Right hindlimb (tissue), 1 donor: ENCODE measurements at places on chromosomes 7 and 10.

DNA sequence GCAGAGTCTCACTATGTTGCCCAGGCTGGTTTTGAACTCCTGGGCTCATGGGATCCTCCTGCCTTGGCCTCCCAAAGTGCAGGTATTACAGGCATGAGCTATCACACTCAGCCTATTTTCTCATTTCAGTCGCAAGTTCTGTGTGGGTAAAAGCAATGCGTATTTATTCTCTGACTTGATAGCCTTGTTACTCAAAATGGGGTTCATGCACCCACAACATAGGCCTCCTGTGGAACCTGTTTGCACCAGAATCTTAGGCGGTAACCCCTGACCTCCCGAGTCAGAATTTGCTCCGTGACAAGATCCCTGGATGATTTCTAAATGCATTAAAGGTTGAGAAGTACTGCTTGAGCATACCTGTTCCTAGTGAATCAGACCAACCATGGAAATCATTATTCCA lies 7.3 kb downstream of the IL2RA start:
- no peak for DNase-seq

- no peak for DNase-seq
These were observed 58.4 kb downstream of the MET start for GRCh38 chr7:116730097-116731022.

- no peak for DNase-seq
These were observed 40.5 kb upstream of the TMEM273 start for GRCh38 chr10:49228677-49229076.

GRCh38 chr10:839550-840205 lies 91.8 kb downstream of the LARP4B start:
- no peak for DNase-seq

- DNase-seq: no peak
These were observed 70.1 kb upstream of the PLPP4 start for GRCh38 chr10:120386896-120387295.

DNA sequence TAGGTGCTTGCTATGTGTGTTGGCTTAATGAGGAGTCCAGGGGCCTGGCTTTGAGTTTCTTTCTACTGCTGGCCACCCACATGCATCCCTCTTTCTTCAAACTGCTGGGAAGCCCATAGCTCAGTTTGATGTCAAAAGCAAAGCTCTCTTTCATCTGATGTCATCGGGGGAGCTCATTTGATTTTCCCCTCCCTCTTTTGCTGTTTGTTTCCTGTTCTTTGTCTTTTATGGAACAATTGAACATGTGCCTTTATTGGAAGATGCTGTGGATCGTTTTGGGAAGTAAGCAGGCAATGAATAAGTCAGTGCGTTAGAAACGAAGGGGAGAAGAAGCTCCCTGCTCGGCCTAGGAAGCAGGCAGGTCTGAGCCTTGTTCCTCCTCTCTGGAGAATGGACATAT lies 140.7 kb downstream of the GRK5 start:
- DNase-seq: peak; percentile 3

DNA sequence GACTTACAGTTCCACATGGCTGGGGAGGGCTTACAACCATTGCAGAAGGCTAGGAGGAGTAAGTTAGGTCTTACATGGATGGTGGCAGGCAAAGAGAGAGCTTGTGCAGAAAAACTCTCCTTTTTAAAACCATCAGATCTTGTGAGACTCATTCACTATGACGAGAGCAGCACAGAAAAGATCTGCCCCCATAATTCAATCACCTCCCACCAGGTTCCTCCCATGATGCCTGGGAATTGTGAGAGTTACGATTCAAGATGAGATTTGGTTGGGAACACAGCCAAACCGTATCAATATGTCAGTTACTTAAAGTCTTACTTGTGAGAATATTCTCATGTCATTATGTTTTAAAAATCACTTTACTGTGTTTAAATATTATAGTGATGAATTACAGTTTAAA lies 481.9 kb downstream of the ARL4A start:
- DNase-seq: no peak
